CD4-positive, alpha-beta T cell (primary cell): ENCODE measurements at places on chromosomes 4 and X. TPM values are rescaled to one million over a fixed set of nuclear protein-coding genes. Genes with fewer than 3 reads are reported as not detected.

- DNase-seq, result no peak
Measured at GRCh38 chr4:1846580-1846979, 9.4 kb downstream of the LETM1 start.

DNA sequence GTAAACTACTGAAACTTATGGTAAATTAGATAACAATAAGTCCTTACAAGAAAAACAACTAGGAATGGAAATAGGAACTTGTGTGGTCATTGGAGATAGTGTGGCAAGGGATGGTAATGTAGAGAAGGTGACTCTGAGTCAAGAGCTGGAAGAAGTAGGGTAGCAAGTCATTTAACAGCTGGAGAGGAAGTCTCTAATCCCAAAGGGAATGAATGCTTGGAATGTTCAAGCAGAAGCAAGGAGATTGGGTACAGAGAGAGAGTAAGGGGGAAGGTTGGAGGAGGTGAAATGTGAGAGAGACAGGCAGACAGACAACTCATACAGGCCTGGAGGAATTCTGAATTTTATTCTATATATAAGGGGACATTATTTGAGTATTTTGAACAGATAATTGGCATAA lies 260.6 kb upstream of the MAD2L1 start:
- no peak for DNase-seq

GRCh38 chrX:13179100-13179499 lies 134.7 kb upstream of the FAM9C start:
- no peak for DNase-seq

- no peak for DNase-seq
Measured at GRCh38 chrX:347351-348117, 28.9 kb upstream of the GTPBP6 start.

- no peak for DNase-seq
Measured at GRCh38 chr4:84916227-84916626, 50.3 kb downstream of the WDFY3 start.

- DNase-seq, result no peak
Measured at GRCh38 chrX:130075777-130076176, 34.5 kb downstream of the ELF4 start.

DNA sequence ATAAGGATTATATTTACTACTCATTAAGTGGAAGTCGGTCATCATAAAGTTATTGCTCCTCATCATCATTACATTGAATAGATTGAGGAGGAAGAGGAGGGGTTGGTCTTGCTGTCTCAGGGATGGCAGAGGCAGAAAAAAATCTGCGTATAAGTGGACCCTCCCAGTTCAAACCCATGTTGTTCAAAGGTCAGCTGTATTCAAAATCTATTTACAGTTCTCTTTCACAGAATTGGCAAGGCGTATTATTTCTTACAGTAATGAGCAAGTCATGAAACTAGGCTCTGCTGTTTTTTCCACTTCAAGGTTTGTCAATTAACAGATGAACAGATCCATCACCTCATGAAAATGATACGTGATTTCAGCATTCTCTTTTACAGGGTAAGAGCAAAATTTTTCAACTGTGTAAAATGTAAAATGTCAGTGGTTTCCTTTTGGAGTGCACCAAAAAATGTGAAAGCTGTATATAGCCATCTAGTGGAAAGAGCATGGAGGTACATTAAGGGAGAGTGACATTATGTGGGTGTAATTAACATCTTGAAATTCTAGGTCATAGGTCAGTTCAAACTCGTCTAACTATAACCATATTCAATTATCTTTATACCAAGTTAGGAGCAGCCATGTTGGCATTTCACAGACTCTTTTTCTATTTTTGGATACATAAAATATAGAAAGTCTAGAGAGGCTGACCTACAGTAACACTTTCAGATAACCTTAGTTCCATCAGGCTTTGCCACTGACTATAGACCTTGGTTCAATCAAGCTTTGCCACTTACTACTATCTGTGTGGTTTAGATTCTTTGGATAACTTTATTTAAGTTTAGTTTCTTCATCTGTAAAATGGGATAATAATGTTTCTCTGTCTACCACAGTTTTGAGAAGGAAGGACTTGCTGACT lies 30.1 kb downstream of the NEIL3 start:
- no peak for DNase-seq

DNA sequence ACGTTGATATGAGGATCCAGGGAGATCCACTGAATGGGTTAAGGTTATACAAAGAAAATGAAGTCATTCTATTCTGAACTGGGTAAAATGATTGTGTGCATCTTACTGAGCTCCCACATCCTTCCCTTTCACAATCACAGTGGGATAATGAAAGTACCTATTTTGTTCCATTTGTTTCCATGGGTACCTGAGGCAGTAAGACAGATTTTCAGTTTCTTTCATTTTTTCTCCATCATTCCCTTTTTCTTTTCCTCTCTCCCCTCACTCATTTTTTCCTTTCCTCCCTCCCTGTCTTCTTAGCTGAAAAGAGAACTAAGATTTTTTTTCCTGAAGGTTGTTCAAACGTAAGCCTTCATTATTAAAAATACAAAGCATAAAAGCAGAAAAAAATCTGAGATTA lies 4.6 kb downstream of the GRIA2 start:
- no peak for DNase-seq

GRCh38 chr4:7375427-7375826 lies 59.3 kb downstream of the PSAPL1 start:
- no peak for DNase-seq

DNA sequence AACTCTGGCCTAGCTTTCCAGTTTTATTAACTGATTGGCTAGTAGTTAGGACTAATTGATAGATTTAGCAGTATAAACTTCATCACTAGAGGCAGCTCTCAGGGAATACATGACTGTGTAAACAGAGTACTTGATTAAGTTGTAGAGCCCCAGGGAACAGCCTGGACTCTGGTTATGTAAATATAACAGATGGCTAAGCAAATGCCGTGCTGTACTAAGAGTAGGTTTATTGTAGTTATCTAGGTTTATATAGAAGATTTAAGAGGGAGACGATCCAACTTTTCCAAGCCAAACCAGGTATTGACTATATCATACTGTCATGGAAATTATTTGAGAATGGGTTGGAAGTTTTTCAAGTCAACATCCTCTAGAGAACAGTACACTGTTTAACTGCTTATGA lies 463.4 kb upstream of the GRID2 start:
- DNase-seq, result no peak

DNA sequence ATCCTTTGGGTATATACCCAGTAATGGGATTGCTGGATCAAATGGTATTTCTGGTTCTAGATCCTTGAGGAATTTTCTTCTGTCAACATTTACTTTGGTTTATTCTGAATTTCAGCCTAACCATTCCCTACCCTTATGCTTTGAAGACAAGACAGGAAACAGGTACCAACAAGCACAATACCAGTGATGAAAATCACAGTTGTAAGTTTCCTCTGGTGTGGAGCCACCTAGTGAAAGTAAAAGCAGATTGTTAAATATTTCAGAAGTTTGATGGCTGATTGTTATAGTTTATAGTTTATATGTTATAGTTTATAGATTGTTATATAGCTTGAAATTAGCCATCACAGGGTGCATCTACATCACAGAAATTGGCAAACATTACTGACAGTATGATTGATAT lies 104.5 kb upstream of the AGA start:
- DNase-seq, result no peak

DNA sequence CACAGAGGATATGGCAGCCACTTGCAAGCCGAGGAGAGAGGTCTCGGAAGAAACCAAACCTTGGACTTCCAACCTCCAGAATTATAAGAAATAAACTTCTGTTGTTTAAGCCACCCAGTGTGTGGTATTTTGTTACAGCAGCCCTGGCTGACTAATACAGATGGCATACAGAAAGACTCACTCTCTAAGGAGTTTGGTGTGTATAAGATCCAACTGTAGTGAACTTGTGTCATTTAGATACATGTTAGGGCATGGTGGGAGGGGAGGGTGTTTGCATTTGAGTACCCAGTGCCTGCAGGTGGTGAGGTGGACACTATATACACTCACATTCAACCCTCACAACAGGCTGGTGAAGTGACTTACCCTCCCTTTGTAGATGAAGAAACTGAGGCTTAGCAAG lies 233.2 kb upstream of the KLF3 start:
- DNase-seq, result no peak

DNA sequence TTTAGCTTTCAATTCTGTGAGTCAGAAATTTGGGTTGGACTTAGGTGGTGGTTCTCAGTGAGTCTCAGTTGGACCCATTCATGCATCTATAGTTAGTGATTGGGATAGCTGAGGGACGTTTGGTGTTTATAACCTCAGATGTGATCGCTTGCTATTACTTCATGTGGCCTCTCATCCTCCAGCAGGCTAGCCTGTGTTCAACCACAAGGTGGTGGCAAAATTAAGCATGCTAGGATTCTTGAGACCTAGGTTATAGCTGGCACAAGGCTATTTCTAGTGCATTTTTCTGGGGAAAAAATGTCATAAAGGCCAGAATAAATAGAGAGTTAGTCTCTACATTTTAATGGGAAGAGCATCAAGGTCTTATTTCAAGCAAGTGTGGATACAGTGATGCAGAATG lies 10.9 kb upstream of the GRPR start:
- no peak for DNase-seq

SEPTIN6 gene
- total RNA-seq, result 132 TPM

RXFP1 gene
- total RNA-seq, result not detected

FRMD7 gene
- not detected for total RNA-seq

CT45A10 gene
- total RNA-seq, result not detected

ANXA10 gene
- total RNA-seq, result not detected

RS1 gene
- not detected for total RNA-seq
